ENCODE measurements at places on chromosomes 4 and X. TPM values are rescaled to one million over a fixed set of nuclear protein-coding genes. Genes with fewer than 3 reads are reported as not detected.

- no peak for DNase-seq
- H3K36me3 ChIP-seq, result no peaks in the 10 kb centered on the region
- H3K27ac ChIP-seq, result no peak overlapping the region
- H3K27me3 ChIP-seq, result no peaks in the 10 kb centered on the region
- H3K4me1 ChIP-seq, result no peaks in the 10 kb centered on the region
Observed at GRCh38 chr4:81914623-81915022, 442.9 kb upstream of the RASGEF1B start.

DNA sequence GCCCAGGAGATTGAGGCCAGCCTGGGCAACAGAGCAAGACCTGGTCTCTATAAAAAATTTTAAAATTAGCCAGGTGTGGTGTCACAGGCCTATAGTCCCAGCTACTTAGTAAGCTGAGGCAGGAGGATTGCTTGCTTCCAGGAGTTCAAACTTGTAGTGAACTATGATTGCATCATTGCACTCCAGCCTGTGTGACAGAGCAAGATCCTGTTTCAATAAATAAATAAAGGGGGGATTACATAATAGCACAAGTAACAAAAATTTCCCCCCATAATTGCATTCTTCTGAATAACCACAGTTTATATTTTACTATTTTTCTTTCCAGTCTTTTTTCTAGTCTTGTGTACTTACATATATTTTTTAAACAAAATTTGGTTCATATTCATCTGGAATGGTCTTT is 135.6 kb downstream of the CHIC2 start:
- H3K27ac ChIP-seq, result no peak overlapping the region
- DNase-seq, result no peak
- no peak overlapping the region for H3K4me3 ChIP-seq
- peaks cover 11% of the 10 kb centered on the region for H3K27me3 ChIP-seq
- H3K4me1 ChIP-seq, result no peaks in the 10 kb centered on the region

DNA sequence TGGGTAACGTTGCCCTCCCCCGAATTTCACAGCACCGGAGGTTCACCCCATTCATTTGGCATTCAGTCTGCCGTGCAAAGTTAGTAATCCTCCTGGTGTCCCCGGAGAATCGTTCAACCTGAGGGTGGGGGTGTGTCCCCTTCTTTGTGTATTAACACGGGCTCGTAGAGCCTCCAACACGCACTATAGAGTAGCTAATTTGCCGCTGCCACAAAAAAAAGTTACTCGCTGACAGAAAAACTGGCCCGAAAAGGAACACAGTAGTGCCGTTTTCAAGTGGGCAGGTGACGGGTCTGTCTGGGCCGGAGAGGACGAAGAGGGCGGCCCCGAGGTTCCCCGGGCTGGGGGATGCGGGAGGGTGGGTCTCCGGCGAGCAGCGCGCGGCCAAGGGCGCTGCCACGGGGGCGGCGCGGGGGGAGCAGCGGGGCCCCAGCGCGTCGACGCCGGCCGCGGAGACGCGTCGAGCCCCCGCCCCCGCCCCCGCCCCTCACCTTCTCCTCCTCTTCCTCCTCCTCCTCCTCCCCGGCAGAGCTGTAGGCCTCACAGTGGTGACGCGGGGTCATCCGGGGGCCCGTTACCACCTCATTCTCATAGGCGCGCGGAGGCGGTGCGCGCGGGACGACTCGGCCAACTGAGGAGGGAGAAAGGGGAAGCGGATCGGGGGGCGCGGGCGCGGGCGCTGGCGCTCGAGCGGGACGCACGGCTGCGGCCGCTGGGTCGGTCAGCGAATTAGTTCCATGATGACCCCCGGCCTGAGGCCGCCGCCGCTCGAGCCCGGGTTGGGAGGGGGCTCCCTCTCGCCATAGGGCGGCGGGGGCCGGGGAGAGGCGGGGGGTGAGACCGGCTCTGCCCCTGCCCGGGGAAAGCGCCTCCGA is 571 bp downstream of the CCNI start:
- no peaks in the 10 kb centered on the region for H3K27me3 ChIP-seq
- peaks cover 36% of the 10 kb centered on the region for H3K4me1 ChIP-seq
- H3K36me3 ChIP-seq, result no peaks in the 10 kb centered on the region
- peak; percentile 90 for DNase-seq

GRCh38 chr4:34534916-34535315 is 1709.4 kb downstream of the ARAP2 start:
- H3K27me3 ChIP-seq, result no peaks in the 10 kb centered on the region
- no peaks in the 10 kb centered on the region for H3K36me3 ChIP-seq
- DNase-seq, result no peak

DNA sequence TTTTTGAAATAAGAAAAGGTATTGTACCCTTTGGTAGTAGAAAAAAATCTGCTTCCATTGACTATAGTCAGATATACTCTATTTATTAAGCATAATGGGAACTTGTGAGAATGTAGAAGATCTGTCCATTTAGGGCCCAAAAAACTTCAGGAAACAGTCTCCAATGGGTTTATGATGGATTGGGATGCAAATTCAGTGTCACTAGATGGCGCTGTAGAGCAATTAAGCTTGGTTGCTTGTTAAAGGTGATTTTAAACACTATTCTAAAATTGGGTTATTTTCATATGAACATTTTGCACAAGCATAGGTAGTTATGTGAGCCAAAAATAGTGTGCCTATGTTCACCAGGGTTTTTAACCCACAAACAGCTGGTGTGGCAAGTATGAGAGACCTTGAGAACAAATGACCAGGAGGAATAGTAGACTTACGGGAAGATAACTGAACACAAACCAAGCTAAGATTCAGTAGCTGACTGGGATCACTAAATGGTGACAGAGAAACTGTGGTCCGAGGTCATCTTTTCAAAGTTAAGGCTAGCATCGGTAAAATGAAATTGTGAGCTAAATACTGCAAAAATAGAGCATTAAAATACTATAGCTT is 80.3 kb upstream of the LSM6 start:
- no peaks in the 10 kb centered on the region for H3K27me3 ChIP-seq
- H3K4me1 ChIP-seq, result no peaks in the 10 kb centered on the region
- H3K4me3 ChIP-seq, result no peak overlapping the region

DNA sequence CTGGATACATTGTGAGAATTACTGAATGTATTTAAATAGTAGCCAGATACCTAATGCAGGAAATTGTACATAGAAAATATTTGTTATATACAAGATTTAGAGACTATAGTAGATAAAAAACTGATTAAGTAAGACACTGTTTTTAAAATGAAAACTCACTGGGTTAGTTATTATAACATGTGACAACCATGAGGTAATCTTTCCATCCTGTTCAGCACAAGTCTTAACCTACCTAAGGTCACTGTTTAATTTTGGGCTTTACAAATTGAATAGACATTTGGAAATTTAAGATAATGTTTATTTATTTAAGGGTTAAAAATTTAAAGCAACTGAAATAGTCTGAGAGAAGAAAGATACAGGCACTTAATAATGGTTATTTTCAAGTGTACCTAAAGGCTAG is 102.1 kb downstream of the STIM2 start:
- H3K27me3 ChIP-seq, result no peaks in the 10 kb centered on the region
- no peaks in the 10 kb centered on the region for H3K4me1 ChIP-seq
- H3K36me3 ChIP-seq, result no peaks in the 10 kb centered on the region
- no peak for DNase-seq
- no peak overlapping the region for H3K4me3 ChIP-seq

- DNase-seq, result no peak
- peak overlapping the region; percentile 84 for H3K27ac ChIP-seq
- peaks cover 25% of the 10 kb centered on the region for H3K4me1 ChIP-seq
Observed at GRCh38 chrX:18886005-18886343, 97.9 kb downstream of the PHKA2 start.

GRCh38 chr4:5954056-5954760 is 61.3 kb upstream of the CRMP1 start:
- H3K4me1 ChIP-seq, result peaks cover 5% of the 10 kb centered on the region
- H3K4me3 ChIP-seq, result no peak overlapping the region
- H3K36me3 ChIP-seq, result no peaks in the 10 kb centered on the region
- no peak for DNase-seq

- H3K27ac ChIP-seq, result peak overlapping the region; percentile 92
- peaks cover 14% of the 10 kb centered on the region for H3K4me1 ChIP-seq
- DNase-seq, result peak; percentile 71
- H3K4me3 ChIP-seq, result peak overlapping the region; percentile 96
Observed at GRCh38 chr4:110196206-110196870, 2.1 kb downstream of the ELOVL6 start.

GRCh38 chr4:105257817-105258495 is 111.3 kb downstream of the TET2 start:
- no peak overlapping the region for H3K27ac ChIP-seq
- peaks cover 38% of the 10 kb centered on the region for H3K36me3 ChIP-seq
- H3K4me3 ChIP-seq, result no peak overlapping the region
- DNase-seq, result no peak
- H3K4me1 ChIP-seq, result no peaks in the 10 kb centered on the region

GRCh38 chrX:133005042-133005441 is 46.6 kb upstream of the HS6ST2 start:
- H3K4me1 ChIP-seq, result no peaks in the 10 kb centered on the region
- no peak overlapping the region for H3K27ac ChIP-seq
- DNase-seq, result no peak
- no peak overlapping the region for H3K4me3 ChIP-seq
- H3K27me3 ChIP-seq, result no peaks in the 10 kb centered on the region
- no peaks in the 10 kb centered on the region for H3K36me3 ChIP-seq

DNA sequence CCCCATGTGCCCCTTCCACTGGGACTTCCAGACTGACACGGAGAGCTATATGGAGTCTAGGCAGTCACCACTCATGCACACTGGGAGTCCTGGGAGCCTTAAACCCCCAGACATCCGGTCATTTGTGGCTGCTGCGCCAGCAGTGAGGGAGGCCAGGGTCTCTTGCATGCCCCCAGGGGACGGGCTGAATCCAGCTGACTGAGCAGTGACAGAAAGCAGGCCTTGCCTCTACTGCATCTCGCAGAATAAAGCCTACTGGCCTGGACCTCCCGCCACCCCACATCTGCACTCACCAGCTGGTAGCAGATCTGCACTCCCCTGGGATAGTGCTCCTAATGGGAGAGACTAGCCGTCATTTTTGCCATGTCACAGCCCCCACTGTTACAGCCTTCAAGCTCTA is 1234.2 kb downstream of the FAM133A start:
- H3K27ac ChIP-seq, result no peak overlapping the region
- H3K4me3 ChIP-seq, result no peak overlapping the region

DNA sequence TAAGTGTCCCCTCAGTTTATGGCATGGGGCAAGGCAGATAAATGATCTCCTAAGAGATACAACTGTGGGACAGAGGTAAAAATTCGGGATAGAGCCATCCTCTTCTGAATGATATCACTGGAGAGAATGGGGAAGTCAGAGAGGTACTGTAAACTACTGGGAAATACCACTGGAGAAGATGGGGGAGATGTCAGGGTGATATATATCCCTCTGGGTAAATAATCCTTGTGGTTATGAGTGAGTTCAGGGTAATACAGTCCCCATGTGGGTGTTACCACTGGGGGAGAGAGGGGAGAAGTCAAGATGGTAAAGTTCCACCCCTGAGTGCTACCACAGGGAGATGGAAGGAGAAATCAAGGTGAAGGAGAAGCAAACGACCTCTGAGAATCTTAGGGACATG is 63.9 kb upstream of the ZNF81 start:
- no peaks in the 10 kb centered on the region for H3K4me1 ChIP-seq
- DNase-seq, result no peak
- H3K27me3 ChIP-seq, result no peaks in the 10 kb centered on the region
- no peak overlapping the region for H3K4me3 ChIP-seq
- H3K27ac ChIP-seq, result no peak overlapping the region

DNA sequence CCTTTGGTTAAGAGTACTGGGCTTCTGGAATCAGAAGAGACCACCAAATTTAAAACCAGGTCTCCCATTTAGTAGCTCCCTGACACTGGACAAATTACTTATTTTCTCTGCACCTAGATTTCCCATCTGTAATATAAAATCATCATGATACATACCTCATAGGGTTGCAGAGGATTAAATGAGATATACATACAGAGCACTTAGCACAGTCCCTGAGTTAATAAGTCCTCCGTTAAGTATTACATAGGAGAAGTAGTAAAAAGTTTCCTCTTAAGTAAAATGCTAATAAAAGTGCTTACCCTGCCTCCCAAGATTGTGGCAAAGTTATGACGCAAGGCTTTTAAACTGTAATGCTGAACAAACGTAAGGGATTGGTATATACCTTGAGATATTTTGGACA is 539 bp upstream of the CHIC1 start:
- DNase-seq, result no peak
- H3K4me3 ChIP-seq, result peak overlapping the region; percentile 59
- peak overlapping the region; percentile 68 for H3K27ac ChIP-seq
- no peaks in the 10 kb centered on the region for H3K27me3 ChIP-seq

- no peaks in the 10 kb centered on the region for H3K4me1 ChIP-seq
- no peaks in the 10 kb centered on the region for H3K36me3 ChIP-seq
- no peak overlapping the region for H3K4me3 ChIP-seq
Observed at GRCh38 chr4:94978904-94979303, 221.1 kb downstream of the BMPR1B start.

GRCh38 chrX:38341442-38341841 is 11.0 kb upstream of the OTC start:
- H3K27ac ChIP-seq, result no peak overlapping the region
- H3K4me1 ChIP-seq, result no peaks in the 10 kb centered on the region
- no peaks in the 10 kb centered on the region for H3K36me3 ChIP-seq
- H3K27me3 ChIP-seq, result no peaks in the 10 kb centered on the region

DNA sequence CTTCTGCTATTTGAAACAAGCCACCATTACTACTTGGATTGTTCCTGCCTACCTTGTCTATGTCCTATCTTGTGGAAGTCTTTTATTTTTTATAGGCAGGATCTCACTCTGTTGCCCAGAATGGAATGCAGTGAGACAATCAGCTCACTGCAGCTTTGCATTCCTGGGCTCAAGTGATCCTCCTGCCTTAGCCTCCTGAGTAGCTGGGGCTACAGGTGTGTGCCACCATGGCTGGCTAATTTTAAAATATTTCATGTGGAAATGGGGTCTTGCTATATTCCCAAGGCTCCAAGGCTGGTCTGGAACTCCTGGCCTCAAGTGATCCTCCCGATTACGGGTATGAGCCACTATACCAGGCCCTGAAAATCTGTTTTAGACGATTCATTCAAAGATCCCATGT is 7.6 kb downstream of the RPS3A start:
- H3K27ac ChIP-seq, result no peak overlapping the region
- peaks cover 72% of the 10 kb centered on the region for H3K36me3 ChIP-seq
- no peaks in the 10 kb centered on the region for H3K27me3 ChIP-seq
- no peak overlapping the region for H3K4me3 ChIP-seq
- no peak for DNase-seq

GRCh38 chrX:155592331-155592730 is 20.4 kb downstream of the TMLHE start:
- no peaks in the 10 kb centered on the region for H3K27me3 ChIP-seq
- H3K4me1 ChIP-seq, result no peaks in the 10 kb centered on the region
- H3K36me3 ChIP-seq, result no peaks in the 10 kb centered on the region
- H3K4me3 ChIP-seq, result no peak overlapping the region
- no peak overlapping the region for H3K27ac ChIP-seq

GRCh38 chr4:177374966-177375365 is 65.3 kb downstream of the NEIL3 start:
- H3K27me3 ChIP-seq, result no peaks in the 10 kb centered on the region
- H3K27ac ChIP-seq, result no peak overlapping the region
- H3K4me3 ChIP-seq, result no peak overlapping the region
- H3K4me1 ChIP-seq, result no peaks in the 10 kb centered on the region
- no peaks in the 10 kb centered on the region for H3K36me3 ChIP-seq

APLN gene
- 4.2 TPM for total RNA-seq

EIF4E gene
- total RNA-seq, result 61.0 TPM

F8A3 gene
- not detected for total RNA-seq

ARMCX4 gene
- 14.3 TPM for total RNA-seq
